ENCODE measurements at places on chromosomes 11 and 22.

GRCh38 chr11:134224710-134225664 is 516 bp downstream of the VPS26B start:
- DNase-seq: peak; percentile 74

DNA sequence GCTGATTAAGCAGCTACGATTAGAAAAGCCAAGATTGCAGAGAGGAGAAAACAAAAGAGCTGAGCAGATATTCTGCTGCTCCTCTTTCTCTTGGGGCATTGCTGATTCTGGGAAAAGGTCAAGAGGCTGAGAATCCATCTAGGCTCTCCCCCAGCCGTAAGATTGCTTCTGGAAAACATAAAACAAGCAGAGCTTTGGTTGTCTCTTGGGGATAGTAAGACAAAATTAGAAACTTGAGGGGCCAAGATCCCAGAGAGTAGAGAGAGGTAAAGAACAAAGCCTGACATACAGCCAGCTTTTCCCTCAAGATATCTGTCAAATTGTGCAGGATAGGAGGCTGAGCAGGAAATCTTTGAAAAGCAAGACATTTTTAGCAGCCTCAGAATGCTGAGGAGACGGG is 158.2 kb downstream of the TTC28 start:
- no peak for DNase-seq

DNA sequence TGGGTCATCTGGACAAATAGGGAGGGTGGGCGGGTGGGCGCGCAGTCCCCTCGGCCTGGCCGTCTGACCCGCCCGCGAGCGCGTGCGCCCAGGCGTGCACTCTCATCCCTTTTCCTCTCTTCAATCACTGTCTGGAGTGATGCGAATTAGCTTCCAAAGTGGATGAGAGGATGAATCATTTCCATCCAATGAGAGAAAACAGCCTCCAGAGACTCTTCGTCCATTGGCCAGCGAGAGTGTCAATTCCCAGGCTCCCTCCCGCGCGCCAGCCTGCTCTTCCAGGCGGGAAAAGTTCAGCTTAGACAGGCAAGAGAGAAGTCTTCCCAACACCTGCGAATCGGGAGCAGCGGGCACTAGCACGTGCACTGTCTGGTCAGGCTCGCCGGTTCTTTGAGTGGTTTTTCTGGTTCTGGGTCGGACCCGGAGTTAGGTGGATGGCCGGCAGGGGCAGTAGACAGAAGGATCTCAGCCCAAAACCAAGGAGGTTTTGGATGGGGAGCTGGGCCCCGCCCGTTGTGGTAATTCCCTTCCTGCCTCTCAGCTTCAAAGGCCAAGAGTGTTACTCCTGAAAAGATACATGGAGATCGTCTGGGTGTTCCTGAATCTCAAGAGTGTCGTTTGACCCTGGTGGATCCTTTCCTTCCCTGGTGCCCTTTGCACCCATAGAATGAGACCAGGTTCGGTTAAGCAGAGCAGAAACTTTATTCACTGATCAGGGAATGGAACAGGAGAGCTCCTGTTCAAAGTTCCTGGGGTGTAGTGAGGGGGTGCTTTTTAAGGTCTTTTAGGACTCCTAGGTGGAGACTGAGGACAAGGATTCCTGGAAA is 33.4 kb upstream of the GLYATL1 start:
- peak; percentile 89 for DNase-seq

DNA sequence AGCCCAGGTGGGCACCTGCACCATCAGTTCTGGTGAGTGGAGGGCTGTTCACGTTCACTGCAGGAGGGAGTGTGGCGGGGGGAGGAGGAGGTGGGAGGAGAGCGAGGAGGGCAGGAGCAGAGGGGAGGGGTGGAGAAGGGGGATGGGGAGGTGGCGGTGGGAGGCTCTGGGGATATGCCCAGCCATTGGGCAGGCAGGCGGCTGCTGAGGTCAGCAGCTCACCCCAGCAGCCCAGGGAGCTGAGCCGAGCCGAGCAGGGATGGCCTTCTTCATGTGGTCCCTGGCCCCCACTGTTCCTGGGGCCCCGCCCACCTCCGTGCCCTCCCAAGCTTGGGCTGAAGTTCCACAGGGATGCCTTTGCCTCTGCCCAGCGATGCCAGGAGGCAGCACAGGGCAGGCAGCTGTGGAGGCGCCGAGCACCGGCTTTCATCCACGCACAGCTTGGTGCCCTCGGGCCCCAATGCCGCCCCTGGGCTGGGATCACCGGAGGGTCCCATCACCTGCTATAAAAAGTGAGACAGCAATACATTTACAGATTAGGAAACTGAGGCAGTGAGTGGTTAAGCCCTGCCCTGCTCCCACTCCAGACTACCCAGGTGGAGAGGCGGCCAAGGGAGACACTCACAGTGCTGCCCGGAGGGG is 21.6 kb downstream of the RTN4R start:
- DNase-seq: no peak

- no peak for DNase-seq
Measured at GRCh38 chr11:8259306-8259959, 4.2 kb downstream of the LMO1 start.

DNA sequence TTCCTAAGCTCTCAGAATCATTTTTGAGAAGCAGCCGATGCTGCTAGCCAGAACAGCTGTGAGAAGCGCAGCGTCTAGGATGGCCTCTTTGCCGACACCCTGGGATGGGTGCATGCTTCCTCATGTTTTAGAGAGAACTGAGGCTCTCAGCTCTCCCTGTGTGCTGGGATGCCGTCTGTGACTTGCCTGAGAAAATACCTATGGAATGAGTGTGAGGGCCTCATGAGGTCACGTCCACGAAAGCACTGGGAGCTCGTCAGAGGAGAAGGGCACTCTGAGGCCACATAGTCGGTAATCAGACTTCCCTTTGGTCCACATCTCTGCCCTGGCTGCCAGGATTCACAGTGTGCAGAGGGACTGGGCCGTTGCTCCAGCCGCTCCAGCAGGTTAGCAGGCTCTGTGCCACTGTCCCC is 54.7 kb downstream of the MICAL3 start:
- DNase-seq: no peak

DNA sequence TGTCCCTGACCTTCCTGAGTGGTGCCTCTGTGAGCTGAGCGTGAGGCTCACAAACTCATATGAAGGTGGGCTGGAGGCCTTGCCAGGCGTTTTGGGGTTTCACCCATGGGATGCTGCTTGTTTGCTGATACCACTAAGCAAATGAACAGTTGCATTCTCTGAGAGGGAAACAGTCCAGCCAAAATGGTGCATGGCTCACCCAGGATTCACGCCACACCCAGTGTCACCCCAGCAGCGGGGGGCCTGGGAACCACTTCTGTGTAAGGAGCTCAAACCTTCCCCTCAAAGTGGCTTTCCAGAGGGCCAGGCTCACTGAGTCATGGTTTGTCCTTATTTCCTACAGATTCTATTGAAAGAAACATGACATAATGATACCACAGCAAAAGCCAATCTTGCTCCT is 928.1 kb downstream of the TBC1D22A start:
- no peak for DNase-seq

- DNase-seq: no peak
Measured at GRCh38 chr11:116986521-116987105, 111.6 kb downstream of the SIK3 start.

DNA sequence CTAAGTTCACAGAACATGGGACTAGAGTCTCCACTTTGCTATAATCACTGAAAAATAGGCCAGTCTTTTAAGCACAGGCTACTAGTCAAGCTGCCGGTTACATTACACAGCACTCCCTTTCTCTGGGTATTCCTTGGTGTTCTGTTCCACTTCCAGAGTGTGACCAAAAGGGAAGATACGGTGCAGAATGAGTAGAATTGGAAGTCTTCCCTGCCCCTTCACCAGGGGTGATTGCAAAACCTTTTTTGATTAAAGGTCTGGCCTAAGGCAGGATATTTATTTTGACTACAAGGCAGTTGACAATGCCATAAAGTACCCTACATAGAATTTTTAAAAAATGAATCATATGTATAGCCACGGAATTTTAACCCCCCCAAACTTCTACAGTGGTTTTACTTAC is 59.6 kb upstream of the ADORA2A start:
- DNase-seq: no peak

GRCh38 chr11:43418197-43418596 is 59.5 kb downstream of the TTC17 start:
- DNase-seq: no peak

- no peak for DNase-seq
Measured at GRCh38 chr11:19574916-19575315, 137.7 kb upstream of the NAV2 start.

DNA sequence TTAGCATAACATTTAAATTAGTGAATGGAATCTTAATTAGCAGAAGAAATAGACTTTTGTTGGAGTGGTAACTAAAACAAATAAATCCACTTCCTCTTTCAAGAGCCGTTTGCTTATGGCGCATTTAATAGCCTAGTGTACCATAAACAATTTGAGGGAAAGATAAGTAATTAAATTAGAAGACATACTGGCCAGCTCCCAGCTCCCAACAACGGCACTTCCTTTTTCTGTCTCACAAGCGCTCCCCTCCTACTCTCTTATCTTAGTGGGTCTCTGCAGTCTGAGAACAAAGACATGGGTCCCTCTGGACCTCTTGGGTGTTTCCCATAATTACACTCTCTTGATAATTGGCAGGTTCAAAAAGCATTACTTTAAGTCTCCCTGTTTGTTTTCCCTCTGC is 146.0 kb downstream of the OPCML start:
- peak; percentile 100 for DNase-seq

DNA sequence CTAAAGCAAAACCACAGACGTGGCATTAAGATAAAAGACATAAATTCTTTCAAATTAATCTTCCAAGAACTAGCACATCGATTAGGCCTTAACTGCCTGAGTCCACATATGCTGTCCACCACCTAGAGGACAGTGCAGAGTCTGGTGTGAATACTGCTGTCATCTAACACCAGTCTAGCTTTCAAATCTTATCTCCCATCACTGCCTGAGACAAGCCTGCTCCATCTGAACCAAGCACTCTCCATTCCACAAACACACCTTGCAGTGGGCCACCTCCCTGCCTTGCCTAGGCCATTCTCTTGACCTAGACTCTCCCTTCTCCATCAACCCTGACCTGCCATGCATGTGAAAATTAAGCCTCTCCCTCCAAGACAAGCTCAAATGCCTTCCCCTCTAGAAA is 129.5 kb upstream of the PITPNB start:
- DNase-seq: no peak

DNA sequence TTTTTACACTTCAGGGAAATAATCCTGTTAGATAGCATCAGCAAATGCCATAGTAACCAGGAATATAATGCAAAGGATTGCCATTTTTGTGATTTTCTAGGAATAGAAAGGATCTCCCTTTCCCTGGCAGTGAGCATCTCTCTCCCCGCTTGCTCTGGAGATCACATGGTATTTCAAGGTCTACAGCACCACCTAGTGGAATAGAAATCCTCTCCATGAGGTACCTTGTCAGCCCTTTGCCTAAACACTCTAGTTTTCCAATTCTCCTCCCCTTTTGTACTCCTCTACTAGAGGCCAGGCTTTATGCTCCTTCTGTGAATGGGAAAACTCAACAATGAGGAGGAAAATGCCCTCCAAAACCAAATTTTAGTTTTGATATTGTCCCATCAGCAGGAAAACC is 78.4 kb downstream of the XRRA1 start:
- DNase-seq: peak; percentile 9

- no peak for DNase-seq
Measured at GRCh38 chr22:27278946-27279345, 522.6 kb downstream of the MN1 start.

- DNase-seq: no peak
Measured at GRCh38 chr11:20555783-20556182, 43.6 kb upstream of the SLC6A5 start.

GRCh38 chr11:118771547-118772288 is 19.2 kb downstream of the DDX6 start:
- DNase-seq: no peak

- no peak for DNase-seq
Measured at GRCh38 chr22:27494785-27495184, 306.8 kb downstream of the MN1 start.

DNA sequence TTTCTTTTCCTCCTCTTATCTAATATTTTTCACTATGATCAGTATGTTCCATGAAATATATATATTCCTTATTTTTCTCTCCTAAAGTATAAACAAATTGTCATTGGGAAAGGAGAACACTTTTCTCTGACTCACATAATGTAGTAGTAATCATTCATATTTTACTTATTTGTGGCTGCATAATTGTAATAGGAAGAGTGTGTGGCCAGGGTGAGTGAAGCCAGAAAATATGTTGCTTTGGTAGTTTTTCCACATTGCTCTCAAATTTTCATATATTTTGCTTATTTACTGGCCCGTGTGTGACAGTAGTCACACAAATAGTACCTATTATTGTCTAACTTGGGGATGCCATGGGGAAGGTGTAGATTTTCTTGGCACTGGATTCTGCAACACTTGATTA is 172.1 kb downstream of the DYNC2H1 start:
- no peak for DNase-seq

- no peak for DNase-seq
Measured at GRCh38 chr11:118174006-118174567, 2.4 kb downstream of the SCN2B start.

- no peak for DNase-seq
Measured at GRCh38 chr11:107263844-107264563, 193.6 kb downstream of the CWF19L2 start.

- DNase-seq: no peak
Measured at GRCh38 chr22:29213493-29213892, 7.8 kb downstream of the EMID1 start.

DNA sequence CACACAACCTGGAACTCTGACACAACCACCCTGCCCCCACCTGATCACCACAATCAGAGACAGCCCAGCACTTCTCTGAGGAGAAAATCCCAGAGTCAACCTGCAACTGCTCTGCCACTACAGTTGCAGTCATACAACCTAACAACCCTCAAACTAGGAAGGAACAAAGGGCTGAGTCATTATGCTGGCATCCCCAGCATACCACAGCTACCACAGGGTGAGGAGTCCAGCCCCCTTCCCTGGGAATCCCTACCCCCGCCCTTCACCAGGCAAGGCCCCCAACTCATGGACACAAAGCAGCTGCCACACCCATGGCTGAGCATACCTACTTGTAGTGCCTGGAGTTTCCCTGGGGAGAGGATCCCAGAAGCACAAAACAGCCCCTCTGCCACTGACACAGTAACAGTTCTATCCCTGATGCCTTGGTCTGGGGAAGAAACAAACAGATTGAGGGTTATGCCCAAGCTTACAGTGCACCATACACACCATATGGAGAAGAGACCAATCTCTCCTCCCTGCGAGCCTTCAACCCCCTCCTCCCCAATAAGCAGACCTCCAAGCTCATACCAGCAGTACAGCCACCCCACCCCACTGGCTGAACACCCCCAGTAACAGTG is 68.5 kb upstream of the C11orf58 start:
- DNase-seq: no peak

DNA sequence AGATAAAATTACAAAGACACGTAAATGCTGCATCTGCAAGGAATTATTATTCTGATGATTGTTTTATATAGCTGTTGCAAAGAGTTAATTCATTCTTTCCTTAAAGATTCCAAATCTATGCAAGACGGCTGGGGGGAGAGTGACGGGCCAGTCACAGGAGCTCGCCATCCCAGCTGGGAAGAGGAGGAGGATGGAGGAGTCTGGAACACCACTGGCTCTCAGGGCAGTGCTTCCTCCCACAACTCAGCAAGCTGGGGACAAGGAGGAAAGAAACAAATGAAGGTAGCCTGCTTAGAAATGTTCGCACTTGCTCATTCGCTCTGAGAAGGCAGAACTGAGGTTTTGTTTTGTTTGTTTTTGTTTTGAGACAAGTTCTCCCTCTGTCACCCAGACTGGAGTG is 73.0 kb upstream of the ADSL start:
- no peak for DNase-seq

- DNase-seq: no peak
Measured at GRCh38 chr11:15903246-15903645, 453.1 kb downstream of the SOX6 start.

Measured in NCI-H1105 treated with DMSO at 0.1 percent for 48 hours (cell line).